ENCODE measurements at places on chromosomes 4 and X. TPM values are rescaled to one million over a fixed set of nuclear protein-coding genes. Genes with fewer than 3 reads are reported as not detected.

The H2BW1 gene
- polyA plus RNA-seq: not detected

The FGD1 gene
- polyA plus RNA-seq: 6.4 TPM

The PNMA6A gene
- 0.72 TPM for polyA plus RNA-seq

The WDR17 gene
- 1.9 TPM for polyA plus RNA-seq

The ATP1B4 gene
- polyA plus RNA-seq: not detected

The PPP2R2C gene
- polyA plus RNA-seq: 0.94 TPM

The NKX3-2 gene
- not detected for polyA plus RNA-seq

The SSX4B gene
- polyA plus RNA-seq: not detected

The MSX1 gene
- polyA plus RNA-seq: 15.2 TPM

The ADGRL3 gene
- 3.1 TPM for polyA plus RNA-seq

The TRIM60 gene
- polyA plus RNA-seq: not detected

The MAGEC1 gene
- polyA plus RNA-seq: not detected

The HSFX2 gene
- polyA plus RNA-seq: 1.3 TPM

The FSTL5 gene
- polyA plus RNA-seq: 0.06 TPM

The FREM3 gene
- 0.13 TPM for polyA plus RNA-seq

The KCND1 gene
- 3.3 TPM for polyA plus RNA-seq

The CPZ gene
- 54.1 TPM for polyA plus RNA-seq

The SPANXD gene
- not detected for polyA plus RNA-seq

The DOCK11 gene
- polyA plus RNA-seq: 15.3 TPM

The PRR32 gene
- not detected for polyA plus RNA-seq

The GAGE12E gene
- not detected for polyA plus RNA-seq

The TEC gene
- polyA plus RNA-seq: 0.67 TPM

The PPP4R3C gene
- not detected for polyA plus RNA-seq

The SYNPO2 gene
- polyA plus RNA-seq: 529 TPM

The ARMCX1 gene
- polyA plus RNA-seq: 33.8 TPM

The MAGEB1 gene
- not detected for polyA plus RNA-seq

The EPHA5 gene
- 0.35 TPM for polyA plus RNA-seq

The PRRG3 gene
- polyA plus RNA-seq: 1.3 TPM

The CLIC2 gene
- polyA plus RNA-seq: 14.4 TPM

The CD38 gene
- 1.4 TPM for polyA plus RNA-seq
